Brain pericyte (primary cell): ENCODE measurements at places on chromosomes 5 and 9.

GRCh38 chr5:135598691-135599395 lies 20.1 kb upstream of the CXCL14 start:
- no peak for DNase-seq

DNA sequence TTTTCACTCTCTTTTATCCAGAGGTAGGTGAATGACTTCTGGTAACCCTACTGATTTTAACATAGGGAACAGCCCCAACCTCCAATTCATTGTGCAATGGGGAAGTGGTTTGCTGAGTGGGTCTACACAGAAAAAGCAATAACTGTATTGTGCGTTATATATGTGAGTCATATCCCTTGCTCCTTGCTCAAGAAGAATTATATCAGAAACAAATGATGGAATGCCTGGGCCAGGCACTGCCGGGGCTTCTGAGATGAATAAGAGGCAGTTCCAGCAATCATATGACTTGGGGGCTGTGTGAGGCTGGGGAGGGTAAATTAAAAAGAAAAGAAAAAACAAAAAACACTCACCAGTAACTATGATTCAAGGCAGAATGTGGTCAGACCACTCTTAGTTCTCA lies 79.2 kb upstream of the ABCA1 start:
- DNase-seq, result peak; percentile 20

DNA sequence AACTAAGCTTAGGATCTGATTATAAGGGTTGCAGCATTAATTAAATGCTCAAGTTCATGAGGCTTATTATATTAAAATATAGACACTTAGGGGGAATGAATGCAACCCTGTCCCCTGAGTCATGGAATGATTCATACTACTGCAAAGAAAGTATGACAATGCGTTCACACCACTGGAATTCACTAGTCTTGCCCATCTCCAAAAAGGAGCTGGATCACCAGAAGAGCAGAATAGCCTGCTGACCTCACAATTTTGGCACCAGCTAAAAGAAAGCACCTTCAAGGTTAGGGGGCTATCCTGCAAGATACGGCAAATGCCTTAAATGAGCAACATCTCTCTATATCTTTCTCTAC lies 32.0 kb upstream of the TMED7 start:
- no peak for DNase-seq

- DNase-seq, result no peak
Observed at GRCh38 chr9:120898396-120898795, 21.4 kb upstream of the PHF19 start.

- no peak for DNase-seq
Observed at GRCh38 chr9:4424038-4424437, 66.2 kb upstream of the SLC1A1 start.

DNA sequence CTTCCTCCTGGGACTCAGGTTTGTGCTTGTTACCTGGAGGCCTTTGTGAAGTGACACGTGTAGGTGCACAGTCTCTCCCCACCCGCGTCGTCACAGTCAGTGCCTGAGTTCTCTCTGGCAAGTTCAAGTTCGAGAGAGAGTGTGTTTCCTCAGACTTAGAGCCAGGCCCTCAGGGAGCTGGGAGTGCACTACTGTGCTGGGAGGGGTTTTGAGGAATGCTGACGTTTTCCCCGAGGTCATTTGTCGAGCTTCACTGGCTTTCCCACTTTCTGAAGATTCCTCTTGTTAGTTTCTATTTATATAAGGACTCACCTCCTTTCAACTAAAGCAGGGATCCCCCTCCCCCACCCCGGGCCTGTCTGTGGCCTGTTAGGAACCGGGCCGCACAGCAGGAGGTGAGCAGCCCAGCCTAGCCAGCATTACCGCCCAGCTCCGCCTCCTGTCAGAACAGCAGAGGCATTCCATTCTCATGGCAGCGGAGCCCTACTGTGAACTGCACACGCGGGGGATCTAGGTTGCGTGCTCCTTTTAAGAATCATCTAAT lies 209.2 kb downstream of the DIRAS2 start:
- DNase-seq, result peak; percentile 61

- DNase-seq, result no peak
Observed at GRCh38 chr5:14202462-14202861, 59.3 kb downstream of the TRIO start.

DNA sequence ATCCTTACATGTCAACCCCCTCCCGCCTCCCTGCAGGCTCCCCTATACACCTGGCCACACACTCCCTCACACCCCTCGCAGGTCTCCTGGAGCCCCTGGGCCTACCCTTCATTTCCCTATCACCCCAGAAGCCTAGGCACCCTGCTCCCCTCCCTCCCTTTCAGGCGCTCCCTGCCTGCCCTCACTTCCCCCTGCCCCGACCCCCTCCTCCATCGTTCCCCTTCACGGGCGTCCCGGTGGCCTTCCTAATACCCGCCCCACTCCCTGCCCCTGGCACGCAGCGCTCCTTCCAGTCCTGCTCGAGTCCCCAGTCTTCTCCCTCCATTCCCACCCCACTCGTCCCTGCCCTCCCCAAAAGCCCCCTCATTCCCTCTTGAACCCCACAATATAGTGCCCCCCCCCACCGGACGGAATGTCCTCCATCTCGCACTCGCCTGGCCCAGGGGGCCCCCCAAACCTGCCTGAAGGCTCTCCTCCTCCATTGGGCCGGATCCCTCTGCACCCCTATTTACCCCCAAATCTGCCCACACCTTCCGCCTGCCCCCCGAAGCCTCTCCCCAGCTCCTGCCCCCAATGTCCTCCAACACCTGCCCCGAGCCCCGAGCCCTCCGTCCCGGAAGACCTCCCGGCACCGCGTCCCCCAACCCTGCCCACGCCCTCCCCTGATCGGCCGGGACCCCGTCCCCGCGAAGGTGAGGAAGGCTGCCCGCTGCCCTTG lies 746 bp downstream of the STRBP start:
- DNase-seq, result no peak

DNA sequence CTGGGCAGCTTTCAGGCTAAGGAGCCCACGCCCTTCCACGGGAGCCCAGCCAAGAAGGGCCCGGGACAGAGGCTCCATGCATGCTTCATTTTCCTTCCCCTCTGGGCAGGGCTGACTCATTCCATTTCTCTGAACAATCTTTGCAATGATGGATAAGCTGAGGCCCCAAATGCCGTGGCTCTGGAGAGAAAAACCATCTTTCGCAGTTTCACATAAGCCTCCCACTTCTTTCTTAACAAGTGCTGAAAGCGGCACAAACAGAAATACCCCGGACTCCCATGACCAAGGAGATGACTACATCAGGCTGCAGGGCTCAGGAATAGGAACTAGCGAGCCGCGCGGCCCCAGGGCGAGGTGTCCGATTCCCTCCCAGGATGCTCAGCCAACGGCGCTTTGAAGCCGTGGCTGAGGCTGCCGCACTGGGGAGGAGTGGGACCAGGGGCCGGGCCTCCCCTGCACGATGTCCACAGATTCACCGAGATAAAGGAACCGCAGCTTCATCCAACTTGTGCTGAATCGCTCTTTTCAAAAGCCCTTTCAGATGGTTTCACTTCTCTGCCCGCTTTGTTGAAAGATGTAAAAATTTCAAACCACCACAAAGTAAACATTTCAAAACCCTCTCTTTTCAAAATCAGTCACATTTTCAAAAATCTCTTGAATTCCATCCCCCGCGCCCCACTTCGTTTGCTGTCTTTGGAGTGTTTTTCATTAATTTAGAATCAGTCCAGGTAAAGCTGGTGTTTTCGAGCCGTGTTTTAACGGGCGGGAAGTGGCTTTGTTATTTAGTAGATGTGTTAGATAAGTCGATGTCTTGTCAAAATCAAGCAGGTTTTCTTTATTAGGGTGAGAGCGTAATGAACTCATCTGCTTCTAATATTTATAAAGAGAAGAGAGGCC lies 96.5 kb upstream of the LMX1B start:
- DNase-seq, result no peak

DNA sequence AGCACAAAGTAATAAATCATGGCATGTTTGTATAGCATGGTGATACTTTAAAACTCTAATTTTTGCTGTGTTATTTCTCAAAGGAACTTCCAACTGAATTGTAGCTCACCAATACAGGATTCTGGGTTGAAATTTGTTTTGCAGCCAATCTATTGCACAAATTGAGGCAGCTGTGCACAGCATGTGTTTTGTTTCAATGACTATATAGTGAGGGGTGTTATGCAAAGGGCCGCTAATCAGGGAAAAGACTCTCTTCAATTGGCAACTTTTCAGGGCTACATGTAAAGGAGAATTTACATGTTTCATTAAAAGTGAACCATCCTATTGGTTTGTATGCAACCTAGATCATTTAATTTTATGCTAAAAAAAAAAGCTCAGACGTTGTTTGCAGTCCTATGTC lies 44.6 kb downstream of the PLPPR1 start:
- DNase-seq, result no peak

- no peak for DNase-seq
Observed at GRCh38 chr5:126552614-126553013, 42.4 kb downstream of the ALDH7A1 start.

DNA sequence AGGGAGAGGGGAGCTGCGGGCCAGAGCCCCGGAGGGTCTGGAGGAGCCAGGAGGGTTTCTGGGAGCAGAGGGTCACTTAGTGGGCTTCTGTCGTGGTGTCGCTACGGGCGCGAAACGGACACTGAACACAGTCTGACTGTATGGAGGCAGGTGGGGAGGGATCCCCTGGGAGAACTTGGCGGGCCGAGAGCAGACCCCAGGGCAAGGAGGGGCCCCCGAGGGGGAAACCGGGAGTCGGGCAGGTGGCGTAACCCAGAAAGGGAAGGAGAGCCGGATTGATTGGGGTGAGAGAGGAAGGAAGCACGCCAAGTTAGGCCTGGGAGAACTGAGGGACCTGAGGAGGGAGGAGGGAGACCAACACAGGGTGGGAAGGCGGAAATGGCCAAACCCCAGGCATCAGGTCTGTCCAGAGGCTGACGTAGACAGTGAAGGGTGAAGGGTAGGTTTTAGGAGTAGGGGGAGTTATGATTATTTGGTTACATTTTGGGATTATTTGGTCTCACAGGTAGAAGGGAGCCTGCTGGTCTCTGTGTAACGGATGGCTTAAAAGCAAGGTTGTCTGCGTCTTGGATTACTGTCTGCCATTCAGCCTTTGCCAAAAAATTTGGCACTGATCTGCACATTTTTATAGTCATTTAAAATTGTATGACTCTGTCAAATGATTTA lies 3.3 kb upstream of the MSMP start:
- DNase-seq, result no peak

- DNase-seq, result no peak
Observed at GRCh38 chr9:109975574-109976295, 195.7 kb downstream of the PALM2AKAP2 start.

DNA sequence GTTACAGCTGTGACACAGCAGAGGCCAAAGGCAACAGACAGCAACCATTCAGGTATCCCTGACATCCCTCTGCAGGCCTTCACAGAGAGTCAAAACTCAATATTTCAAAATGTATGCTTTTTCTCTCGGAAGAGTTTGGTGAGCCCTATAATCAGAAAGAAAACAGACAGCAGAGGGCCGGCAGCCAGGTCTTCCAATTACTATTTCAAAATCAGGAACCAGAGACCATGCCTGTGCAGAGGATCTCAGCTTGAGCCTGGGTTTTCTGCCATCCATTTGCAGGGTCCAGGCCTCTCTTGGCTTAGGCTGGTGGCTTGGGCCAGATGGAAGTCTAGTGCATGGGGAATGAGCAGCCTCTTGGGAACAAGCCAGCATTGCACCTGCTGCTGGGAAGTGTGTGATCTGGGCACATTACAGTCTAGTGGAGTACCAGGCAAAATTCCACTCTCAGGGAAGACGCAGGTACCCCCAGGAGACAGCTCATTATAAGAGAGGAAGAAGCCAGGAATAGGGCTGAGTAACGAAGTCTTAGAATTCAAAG lies 231.3 kb downstream of the ENC1 start:
- no peak for DNase-seq

DNA sequence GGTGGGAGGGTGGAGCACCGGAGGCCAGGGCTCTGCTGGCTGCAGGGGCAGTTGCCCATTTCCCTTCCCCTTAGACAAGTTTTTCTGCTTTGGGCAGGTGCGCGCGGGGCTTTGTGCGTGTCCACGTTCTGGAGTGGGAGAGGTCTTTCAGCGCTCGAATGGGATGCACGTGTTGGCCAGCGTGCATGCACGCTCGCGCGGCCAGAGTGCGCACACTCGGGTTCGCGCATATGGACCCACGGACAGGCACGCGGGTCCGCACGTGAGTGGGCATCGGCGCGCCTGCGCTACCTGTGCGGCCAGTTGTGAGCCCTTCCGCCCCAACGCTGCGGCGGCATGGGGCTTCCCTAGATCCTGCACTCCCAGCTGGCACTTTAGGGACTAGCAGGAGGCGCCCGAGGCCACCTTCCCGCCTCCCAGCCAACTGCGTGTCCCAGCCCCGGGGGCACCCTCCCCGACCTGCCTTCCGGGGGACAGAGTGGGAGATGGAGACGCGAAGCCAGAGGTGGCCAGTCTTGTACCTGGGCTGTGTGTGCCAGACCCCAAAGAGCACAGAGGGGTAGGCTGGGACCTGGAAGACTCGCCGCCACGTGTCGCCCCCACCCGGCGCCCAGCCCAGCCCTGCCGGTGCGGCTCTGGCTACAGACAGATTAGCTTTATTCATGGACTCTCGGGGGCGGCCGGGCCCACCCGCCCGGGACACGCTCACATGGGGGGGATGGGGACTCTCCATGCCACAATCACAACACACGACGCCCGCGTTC lies 9.8 kb upstream of the GPRIN1 start:
- DNase-seq, result no peak

DNA sequence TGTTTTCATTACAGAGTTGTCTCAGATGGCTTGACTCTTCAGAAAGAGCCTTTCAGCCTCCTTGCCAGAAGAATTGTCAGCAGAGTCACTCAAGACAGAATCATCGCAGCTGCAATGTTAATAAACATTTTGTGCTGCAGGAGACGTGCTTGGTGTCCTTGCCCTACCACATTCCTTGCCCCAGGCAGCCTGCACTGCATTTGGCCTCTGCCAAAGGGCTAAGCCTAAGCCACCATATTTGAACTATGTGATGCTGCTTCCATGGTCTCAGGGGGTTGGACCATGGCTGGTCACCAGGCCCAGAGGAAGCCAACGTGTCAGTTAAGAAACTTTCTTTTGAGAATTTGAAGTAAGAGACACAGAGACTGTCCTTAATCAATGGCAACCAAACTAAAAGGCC lies 145.4 kb downstream of the ACTL7B start:
- DNase-seq, result no peak

DNA sequence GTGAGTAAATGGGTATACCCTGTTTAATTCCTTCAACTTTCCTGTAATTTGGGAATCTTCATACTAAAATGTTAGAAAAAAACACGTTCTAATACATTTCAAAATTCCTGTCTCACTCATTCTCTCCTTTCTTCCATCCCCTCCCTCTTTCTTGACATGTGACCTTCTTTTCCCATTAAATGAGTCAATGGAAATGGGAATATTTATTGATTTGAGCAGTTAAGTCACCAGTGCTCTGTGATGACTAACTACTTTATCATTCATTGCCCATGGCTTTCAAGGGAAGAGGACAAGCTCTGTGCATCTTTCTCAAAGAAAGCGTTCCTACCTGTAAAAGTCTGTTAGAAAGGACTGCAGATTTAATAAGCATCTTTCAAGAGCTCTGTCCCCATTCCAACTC lies 144.4 kb upstream of the MAP3K1 start:
- no peak for DNase-seq

DNA sequence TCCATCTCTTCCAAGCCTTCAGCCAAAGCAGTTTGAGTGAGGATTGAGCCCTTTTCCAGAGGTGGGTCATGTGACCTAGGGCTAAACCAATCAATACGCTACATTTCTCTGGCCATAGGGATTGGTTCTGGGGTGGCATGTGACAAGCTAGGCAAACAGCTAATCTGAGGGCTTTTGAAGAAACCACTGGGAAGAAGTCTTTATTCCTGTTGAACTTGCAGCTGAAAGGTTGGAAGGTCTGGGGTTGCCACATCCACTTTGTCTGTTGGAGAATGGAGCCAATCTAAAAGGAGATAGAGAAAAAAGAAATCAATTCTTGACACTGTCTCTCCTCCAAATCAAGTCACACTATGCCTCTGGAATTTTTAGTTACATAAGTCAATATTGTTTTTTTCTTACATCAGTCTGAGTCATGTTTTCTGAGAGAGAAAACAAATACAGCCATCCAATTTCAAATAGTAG lies 637.8 kb upstream of the WWC1 start:
- DNase-seq, result no peak
